Kasumi-1 (cell line): ENCODE measurements at places on chromosomes 1 and 21.

- DNase-seq = no peak
Observed at GRCh38 chr1:44700573-44700972, 26.1 kb downstream of the ARMH1 start.

DNA sequence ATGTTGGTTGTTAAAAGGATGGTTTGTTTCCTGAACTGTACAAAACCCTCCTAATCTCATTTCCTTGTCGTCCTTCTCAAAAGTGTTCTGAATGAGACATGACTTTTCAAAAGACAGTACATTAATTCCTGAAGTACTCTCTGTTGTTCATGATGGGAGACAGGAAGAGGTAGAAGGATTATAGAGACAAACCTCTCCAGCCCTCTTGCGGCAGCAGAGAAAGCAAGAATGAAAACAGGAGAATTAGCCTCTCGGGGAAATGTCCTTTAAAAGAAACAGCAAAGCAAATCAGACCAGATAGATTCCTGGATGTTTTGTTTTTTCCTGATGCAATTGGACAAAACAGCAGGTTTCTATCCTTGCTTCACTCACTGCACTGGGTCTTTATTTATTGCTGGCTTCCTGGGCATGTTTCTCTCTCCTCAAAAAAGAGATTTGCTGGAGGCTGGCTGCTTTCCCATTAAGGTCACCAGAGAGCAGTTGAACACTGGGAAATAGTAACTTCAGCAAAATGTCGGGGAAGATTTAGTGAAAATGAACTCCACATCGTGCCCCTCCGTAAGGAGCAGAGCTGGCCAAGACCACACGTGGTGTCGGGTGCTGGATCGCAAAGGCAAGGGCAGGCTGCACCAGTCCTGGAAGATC, 145.8 kb upstream of the SYT6 start:
- no peak for DNase-seq

DNA sequence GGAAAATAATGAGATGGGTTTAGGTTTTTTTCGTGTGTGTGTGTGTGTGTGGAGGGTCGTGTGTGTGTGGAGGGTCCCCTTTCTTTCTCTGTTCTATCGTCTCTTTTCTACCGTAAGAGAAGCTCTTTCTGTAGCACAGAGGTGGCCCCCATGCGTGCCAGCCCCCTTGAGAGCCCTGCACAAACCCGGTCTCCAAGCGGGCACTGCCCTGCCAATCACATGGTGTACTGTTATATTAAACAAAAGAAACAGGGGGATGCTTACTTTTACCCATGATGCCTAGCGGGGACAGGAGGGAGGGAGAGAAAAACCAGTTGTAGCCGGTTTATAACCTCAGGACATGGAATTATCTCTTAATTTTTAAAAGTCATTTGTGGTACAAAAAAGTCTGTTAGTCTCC, 41.0 kb downstream of the GATAD2B start:
- DNase-seq = no peak

- no peak for DNase-seq
Observed at GRCh38 chr1:25173809-25174340, 58.4 kb downstream of the SYF2 start.

- DNase-seq = peak; percentile 65
Observed at GRCh38 chr1:90133133-90133532, 138.2 kb downstream of the ZNF326 start.

- DNase-seq = no peak
Observed at GRCh38 chr21:36545776-36546511, 66.0 kb upstream of the CLDN14 start.

DNA sequence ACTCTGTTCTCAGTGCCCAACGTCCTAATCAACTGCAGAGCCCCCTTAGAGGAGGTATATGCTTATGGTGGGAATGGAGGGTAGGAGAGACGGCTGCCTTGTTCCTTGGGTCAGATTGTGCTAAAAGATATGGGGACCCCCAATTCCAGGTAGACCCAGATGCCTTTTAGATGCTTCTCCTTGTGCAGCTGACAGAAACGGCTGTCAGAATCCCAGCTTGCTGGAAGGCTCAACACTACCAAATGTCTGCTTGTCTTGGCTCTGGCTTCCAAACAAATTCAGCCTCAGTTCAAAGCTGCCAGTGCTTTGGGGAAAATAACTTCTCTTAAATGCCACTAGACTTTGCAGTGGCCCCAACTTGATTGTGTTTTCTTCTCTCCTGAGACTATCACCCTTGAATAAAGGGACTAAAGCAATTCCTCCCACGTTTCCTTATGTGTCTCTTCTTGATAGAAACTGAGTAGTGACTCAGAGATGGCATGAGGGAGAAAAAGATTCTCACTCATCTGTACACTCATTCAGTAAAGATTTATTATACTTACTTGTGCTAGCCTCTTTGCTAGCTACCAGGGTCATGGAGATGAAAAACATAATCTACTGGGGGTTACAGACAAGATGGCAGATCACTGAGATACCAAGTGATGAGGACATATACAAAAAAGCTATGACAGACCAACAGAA, 3.4 kb upstream of the RNF19B start:
- DNase-seq = no peak

GRCh38 chr21:41578716-41579115, 70.8 kb upstream of the TMPRSS2 start:
- no peak for DNase-seq

GRCh38 chr1:243831463-243831862, 18.6 kb downstream of the AKT3 start:
- DNase-seq = no peak

- DNase-seq = peak; percentile 37
Observed at GRCh38 chr1:194295685-194296084, 1109.3 kb upstream of the B3GALT2 start.

- no peak for DNase-seq
Observed at GRCh38 chr1:53400761-53401674, 58.2 kb upstream of the DMRTB1 start.

- no peak for DNase-seq
Observed at GRCh38 chr1:239686386-239686785, 300.0 kb downstream of the CHRM3 start.

DNA sequence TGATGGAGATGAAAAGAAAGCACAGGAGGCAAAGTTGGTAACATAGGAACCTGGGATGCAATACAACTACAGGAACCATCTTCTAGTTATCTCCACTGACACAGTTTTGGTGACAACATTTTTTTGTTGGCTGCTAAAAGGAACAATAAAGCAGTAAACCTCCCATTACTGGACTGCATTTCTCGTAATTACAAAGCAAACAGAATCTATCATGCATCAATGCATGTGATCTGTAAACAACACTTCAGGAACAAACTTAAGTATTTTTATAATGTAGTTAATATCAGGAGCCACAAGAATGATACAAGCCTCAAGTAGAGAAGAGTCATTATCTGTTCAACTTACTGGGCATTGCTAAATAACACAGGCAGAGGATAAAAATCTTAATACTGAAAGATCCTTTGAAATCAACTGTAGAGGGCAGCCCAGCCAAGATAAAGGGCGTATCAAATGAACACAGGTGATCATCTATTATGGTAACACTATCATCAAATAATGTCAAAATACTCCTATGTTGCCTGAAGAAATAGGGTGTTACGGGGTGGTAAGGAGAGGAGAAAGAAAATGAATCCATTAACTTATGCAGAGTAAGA, 193.3 kb downstream of the EIF4G3 start:
- DNase-seq = no peak

- DNase-seq = no peak
Observed at GRCh38 chr1:243946946-243947345, 96.9 kb upstream of the AKT3 start.

DNA sequence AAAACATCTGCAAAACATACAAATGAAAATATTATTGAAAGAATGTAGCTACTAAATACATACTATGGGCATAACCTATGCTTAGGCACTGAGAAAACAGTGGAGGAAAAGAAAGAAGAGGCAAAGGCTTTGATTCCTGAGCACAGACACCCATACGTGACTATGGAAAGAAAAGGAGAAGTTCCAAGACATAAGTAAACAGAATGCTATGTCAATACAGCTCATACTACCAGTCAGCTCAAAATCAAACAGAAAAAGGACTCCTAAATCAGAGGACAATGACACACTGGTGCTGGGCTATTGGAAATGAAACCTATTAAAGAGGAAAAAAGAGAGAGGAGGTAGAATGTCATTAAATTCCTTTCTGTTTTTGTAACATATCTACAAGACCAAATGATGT, 225.4 kb downstream of the SMYD3 start:
- DNase-seq = peak; percentile 15
